ENCODE measurements at places on chromosomes 3 and 15. TPM values are rescaled to one million over a fixed set of nuclear protein-coding genes. Genes with fewer than 3 reads are reported as not detected.

Gene ACTRT3
- 6.1 TPM for total RNA-seq

Gene RAD51
- 0.77 TPM for total RNA-seq

Gene SLC28A2
- not detected for total RNA-seq

Gene GOLGA6A
- total RNA-seq = not detected

Gene SPATA12
- not detected for total RNA-seq

Gene PPARG
- total RNA-seq = 14.9 TPM

GRCh38 chr3:183490653-183491052, 62.2 kb upstream of the MCF2L2 start:
- H3K4me1 ChIP-seq = no peaks in the 10 kb centered on the region

DNA sequence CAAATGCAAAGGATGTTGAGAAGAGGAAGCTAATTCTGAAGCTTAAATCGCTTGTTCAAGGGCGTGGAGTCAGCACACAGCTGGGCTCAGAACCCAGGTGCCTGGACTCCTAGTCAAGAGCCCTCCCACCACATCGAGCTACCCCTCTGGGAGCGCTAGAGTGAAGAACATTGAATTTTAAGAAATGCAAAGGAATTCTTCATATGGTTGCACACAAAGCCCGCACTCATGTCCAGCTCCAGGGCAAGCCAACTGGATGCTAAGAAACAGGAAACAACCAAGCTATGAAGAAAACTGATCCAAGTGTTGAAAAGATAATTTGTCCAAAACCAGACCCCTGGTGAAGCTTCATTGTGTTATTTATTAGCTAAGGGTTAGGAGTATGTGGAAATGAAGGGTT, 122.3 kb downstream of the ALDH1A2 start:
- DNase-seq = no peak
- H3K27me3 ChIP-seq = no peaks in the 10 kb centered on the region
- H3K27ac ChIP-seq = no peak overlapping the region
- no peaks in the 10 kb centered on the region for H3K36me3 ChIP-seq
- no peak overlapping the region for H3K4me3 ChIP-seq

DNA sequence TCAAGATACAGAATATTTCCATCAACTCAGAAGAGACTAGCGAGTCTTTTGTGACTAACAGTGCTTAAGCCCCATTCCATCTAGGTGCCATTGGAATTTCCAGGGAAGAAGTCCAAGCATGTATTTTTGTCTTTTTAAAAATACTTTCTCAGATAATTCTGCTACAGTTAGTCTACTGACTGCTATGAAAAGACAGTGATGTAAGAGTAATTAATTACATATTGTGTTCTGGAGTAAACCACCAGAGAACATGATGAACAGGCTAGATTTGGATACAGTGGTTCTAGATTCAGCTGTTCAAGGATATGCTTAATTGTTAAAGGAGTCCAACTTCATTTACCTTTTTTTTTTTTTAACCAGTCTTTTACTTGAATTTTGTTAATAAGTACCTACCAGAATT, 34.8 kb upstream of the PAK6 start:
- H3K4me3 ChIP-seq = no peak overlapping the region
- DNase-seq = no peak
- H3K27me3 ChIP-seq = no peaks in the 10 kb centered on the region
- H3K36me3 ChIP-seq = peaks cover 4% of the 10 kb centered on the region
- no peaks in the 10 kb centered on the region for H3K4me1 ChIP-seq
- H3K27ac ChIP-seq = no peak overlapping the region

- no peak for DNase-seq
- H3K27me3 ChIP-seq = no peaks in the 10 kb centered on the region
- H3K36me3 ChIP-seq = no peaks in the 10 kb centered on the region
These were observed 590.9 kb downstream of the EPHA3 start for GRCh38 chr3:89698208-89698830.

- no peaks in the 10 kb centered on the region for H3K4me1 ChIP-seq
- peaks cover 4% of the 10 kb centered on the region for H3K36me3 ChIP-seq
- H3K27ac ChIP-seq = no peak overlapping the region
- H3K27me3 ChIP-seq = no peaks in the 10 kb centered on the region
- no peak overlapping the region for H3K4me3 ChIP-seq
- DNase-seq = no peak
These were observed 35.5 kb downstream of the FAH start for GRCh38 chr15:80188251-80188650.

- peak overlapping the region; percentile 30 for H3K4me3 ChIP-seq
- peak; percentile 73 for DNase-seq
- no peaks in the 10 kb centered on the region for H3K36me3 ChIP-seq
- H3K27me3 ChIP-seq = no peaks in the 10 kb centered on the region
These were observed 27.0 kb upstream of the SFMBT1 start for GRCh38 chr3:53072653-53073552.

GRCh38 chr3:126360714-126361060, 3.5 kb upstream of the KLF15 start:
- DNase-seq = no peak
- H3K4me1 ChIP-seq = peaks cover 6% of the 10 kb centered on the region

DNA sequence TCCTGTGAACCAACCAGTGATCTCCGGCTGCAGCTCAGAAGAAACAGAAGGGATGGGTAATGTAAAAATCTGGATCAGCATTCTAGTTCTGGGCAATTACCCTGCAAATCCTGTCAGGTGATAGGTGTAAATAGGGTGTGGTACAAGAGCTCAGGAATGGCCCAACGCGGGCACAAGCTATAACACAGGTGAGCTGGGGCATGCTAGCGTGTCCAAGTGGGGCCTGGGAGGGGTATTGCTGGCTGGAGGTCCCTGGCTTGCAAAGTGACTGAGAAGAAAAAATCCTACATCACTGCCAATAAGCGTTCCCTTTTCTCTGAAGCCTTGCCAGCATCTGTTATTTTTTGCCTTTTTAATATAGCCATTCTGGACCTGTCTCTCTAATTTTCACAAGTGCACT, 9.7 kb upstream of the CHST2 start:
- no peaks in the 10 kb centered on the region for H3K36me3 ChIP-seq
- H3K4me1 ChIP-seq = no peaks in the 10 kb centered on the region
- no peak for DNase-seq
- peaks cover 4% of the 10 kb centered on the region for H3K27me3 ChIP-seq

DNA sequence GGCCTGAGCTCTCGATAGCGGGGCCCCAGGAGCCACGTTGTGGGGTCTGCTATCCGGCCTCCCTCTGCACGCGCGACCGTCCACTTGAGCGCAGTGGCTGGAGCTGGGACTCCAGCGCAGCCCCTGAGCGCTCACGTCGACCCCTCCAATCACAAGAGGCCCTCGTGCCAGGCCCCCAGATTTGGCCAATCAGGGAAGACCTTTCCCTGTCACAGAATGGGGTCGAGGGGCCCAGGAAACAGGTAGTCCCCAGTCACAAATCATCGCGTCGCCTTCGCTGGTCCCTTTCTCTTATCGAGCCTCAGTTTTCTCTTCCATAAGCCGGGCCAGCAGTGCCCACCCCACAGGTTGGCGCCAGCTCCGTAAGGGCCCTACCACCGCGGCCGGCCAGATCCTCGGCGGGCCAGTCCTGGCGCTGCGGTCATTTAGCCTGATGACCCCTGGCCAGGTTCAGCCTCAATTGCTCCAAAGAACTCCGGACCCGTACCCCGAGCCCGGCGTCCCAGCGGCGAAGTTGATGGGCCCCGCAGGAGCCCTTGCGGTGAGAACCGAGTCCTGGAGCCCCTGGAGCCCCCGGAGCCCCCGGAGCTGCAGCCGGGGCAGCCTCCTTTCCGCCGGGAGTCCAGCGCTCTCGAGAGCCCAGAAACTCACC, 435 bp downstream of the ALDH1L1 start:
- DNase-seq = peak; percentile 18
- H3K27me3 ChIP-seq = peaks cover 28% of the 10 kb centered on the region
- H3K4me1 ChIP-seq = no peaks in the 10 kb centered on the region
- no peak overlapping the region for H3K27ac ChIP-seq
- H3K4me3 ChIP-seq = no peak overlapping the region
- H3K36me3 ChIP-seq = no peaks in the 10 kb centered on the region

GRCh38 chr3:161038725-161039124, 66.4 kb downstream of the B3GALNT1 start:
- H3K4me3 ChIP-seq = no peak overlapping the region
- H3K27ac ChIP-seq = no peak overlapping the region
- H3K36me3 ChIP-seq = no peaks in the 10 kb centered on the region
- H3K4me1 ChIP-seq = no peaks in the 10 kb centered on the region

- no peaks in the 10 kb centered on the region for H3K36me3 ChIP-seq
- DNase-seq = no peak
- H3K4me1 ChIP-seq = no peaks in the 10 kb centered on the region
- H3K27ac ChIP-seq = no peak overlapping the region
- no peaks in the 10 kb centered on the region for H3K27me3 ChIP-seq
These were observed 10.1 kb downstream of the RCN2 start for GRCh38 chr15:76941636-76942035.

- no peak overlapping the region for H3K27ac ChIP-seq
- no peaks in the 10 kb centered on the region for H3K4me1 ChIP-seq
- H3K4me3 ChIP-seq = no peak overlapping the region
- H3K36me3 ChIP-seq = no peaks in the 10 kb centered on the region
- peak; percentile 8 for DNase-seq
These were observed 944 bp downstream of the SLITRK3 start for GRCh38 chr3:165195241-165195639.

DNA sequence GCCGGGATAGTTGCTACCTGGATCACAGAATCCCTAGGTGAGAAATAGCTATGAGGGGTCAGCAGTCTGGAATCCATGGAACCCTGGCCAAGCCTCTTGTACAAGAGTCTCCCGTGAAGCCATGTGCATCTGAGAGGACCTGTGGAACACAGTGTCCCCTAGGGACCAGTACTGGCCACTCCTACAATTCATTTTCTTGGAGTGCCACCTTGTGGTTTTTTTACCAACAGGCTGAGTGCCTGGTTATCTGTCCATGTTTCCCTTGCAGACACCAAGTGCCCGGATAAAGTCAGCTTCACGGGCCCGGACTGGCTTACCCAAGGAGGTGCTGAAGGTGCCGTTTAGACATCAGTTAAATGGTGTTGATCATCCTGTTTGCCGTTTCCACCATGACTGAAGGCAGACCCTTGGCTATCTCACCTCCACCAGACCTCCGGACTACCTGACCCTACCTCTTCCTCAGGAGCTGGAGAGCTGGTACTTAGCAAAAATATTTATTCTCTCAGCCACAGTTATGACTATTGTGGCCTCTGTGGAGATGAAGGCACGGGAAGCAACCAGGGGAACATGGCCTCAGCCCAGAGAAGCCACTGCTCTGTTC, 93.9 kb downstream of the RBPMS2 start:
- no peaks in the 10 kb centered on the region for H3K4me1 ChIP-seq
- H3K36me3 ChIP-seq = peaks cover 10% of the 10 kb centered on the region
- H3K27me3 ChIP-seq = no peaks in the 10 kb centered on the region
- H3K4me3 ChIP-seq = no peak overlapping the region

GRCh38 chr3:162984746-162985145, 1488.1 kb downstream of the OTOL1 start:
- no peaks in the 10 kb centered on the region for H3K4me1 ChIP-seq
- no peaks in the 10 kb centered on the region for H3K27me3 ChIP-seq
- H3K27ac ChIP-seq = no peak overlapping the region
- no peaks in the 10 kb centered on the region for H3K36me3 ChIP-seq

DNA sequence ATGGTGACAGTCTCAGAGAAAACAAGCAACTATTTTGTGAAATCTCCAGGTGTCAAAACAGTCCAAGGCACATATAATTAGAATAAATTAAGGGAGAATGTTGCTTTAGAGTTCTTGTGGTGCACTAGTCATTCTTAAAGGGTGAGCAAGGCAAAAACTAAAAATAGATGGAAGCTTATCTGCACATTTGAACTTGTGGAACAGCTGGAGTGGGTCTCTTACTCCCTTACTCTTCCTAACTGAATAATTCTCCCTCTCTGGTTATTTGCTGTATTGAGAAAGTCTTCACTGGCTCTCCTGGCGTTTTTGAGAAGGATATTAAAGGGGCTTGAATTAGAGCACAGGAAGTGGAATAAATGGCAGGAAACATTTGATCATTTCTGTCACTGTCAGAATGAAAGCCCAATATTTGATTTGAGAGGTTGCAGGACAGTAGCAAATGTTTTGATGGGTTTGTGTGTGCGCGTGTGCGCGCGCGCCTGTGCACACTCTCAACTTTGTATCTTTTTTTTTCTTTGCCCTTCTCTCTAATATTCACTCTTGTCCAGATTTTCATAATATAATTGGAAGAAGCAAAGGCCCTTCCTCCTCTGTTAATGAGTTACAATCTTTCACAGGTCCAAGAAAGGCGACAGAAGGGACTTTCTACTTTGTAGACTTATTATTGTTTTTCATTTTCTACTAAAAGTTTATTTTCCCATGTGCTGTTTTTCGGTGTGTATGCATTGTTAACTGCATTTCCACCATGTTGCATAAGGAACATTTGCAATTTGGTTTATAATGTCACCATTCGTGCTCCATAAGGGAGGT, 40.9 kb downstream of the AKAP13 start:
- H3K27ac ChIP-seq = no peak overlapping the region
- H3K27me3 ChIP-seq = no peaks in the 10 kb centered on the region
- no peak overlapping the region for H3K4me3 ChIP-seq

DNA sequence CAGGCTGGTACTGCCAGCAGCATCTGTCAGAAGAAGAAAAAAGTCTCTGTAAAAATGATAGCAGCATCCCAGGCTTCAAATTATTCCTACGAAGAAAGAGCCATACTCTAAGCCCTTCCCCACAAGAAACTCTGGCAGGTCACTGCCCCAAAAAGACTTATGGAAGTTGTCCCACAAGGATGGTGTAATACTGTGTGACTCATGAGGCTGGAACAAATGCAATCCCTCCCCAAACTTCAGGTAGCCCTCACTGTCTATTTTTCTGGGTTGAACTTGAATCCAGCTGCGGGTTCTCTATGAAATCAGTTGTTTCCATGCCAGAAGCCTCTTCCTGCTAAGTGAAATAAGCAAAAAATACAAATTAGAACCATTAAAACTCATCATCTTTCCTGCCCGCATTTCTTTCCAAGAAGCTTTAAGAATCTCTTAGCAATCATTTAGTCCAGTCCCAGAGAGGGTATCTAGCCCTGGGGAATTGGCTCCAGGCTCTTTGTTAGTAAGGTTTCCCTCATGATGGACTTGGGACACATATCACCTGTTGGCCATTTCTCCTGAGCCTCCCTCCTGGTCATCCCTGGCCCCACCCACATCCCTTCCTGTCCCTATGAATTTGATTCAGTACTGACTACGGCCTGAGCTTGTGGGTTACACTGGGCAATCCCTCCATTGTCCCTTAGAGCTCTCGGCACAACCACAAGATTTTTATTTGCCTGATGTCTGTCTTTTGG, 51.7 kb downstream of the FAM174B start:
- no peak overlapping the region for H3K27ac ChIP-seq
- no peak overlapping the region for H3K4me3 ChIP-seq
- H3K4me1 ChIP-seq = no peaks in the 10 kb centered on the region
- H3K27me3 ChIP-seq = no peaks in the 10 kb centered on the region
- peak; percentile 50 for DNase-seq
